Suprapubic skin (tissue), 4 donors: ENCODE measurements at places on chromosomes 4 and X.

DNA sequence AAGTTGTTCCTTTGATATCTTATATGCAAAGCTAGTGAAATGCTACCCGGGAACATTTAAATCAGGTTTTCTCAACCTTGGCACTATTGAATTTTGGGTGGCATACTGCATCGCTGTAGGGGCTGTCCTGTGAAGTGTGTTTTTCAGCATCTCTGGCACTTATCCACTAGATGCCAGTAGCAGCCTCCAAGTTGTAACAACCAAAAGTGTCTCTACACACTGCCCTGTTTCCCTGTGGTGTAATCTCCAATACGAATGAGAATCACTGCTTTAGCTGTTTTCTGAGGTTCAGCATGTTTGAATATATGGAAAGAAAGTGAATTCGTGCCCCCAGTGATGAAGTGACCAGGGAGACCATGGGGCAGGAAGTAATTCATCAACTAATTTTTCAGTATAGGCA, 551.6 kb upstream of the PRKX start:
- DNase-seq, result no peak

- no peak for DNase-seq
Observed at GRCh38 chrX:118862091-118862490, 38.5 kb downstream of the ZCCHC12 start.

GRCh38 chr4:11010624-11011023, 326.1 kb upstream of the CLNK start:
- DNase-seq, result no peak

DNA sequence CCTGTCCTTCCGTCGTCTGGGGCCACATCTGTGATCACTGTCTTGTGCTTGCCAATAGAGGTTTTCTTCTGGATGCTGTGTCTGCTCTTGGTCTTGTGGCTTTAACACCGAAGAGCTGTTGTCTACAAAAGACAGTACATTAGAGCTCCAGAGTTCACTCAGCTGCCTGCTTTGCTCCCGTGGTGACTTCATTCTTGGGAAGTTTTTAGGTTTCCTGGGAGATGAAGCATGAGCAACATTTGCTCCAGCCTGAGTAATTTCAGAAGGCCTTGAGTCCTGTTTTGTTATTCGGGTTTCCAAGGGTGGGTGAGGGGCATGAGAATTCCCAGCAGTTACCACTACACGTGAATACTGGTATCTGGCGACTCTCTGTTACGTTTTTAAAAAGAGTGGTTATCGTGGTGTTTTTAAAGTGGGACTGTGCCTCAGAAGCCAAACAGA, 189.2 kb downstream of the SHROOM3 start:
- no peak for DNase-seq

- no peak for DNase-seq
Observed at GRCh38 chrX:27815209-27815608, 7.4 kb downstream of the MAGEB10 start.

- no peak for DNase-seq
Observed at GRCh38 chrX:7164174-7164573, 16.2 kb upstream of the PUDP start.

DNA sequence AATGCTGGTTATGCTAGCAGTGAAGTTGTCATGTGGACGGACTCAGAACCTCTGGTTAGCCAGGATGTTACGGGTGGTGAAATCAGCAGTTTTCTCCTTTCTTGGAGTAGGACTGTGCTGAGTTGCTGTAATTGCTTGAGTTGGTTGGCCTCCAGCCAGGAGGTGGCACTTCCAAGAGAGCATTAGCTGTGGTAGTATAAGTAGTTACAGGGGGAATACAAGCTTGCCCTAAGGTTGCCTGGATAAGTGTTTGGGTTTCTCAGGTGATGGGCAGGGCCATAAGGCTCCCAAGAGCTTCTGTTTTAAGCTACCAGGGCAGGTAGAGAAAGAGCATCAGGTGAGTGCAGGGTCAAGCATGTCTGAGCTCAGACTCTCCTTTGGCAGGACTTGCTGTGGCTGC, 103.0 kb downstream of the ZNF518B start:
- DNase-seq, result no peak

DNA sequence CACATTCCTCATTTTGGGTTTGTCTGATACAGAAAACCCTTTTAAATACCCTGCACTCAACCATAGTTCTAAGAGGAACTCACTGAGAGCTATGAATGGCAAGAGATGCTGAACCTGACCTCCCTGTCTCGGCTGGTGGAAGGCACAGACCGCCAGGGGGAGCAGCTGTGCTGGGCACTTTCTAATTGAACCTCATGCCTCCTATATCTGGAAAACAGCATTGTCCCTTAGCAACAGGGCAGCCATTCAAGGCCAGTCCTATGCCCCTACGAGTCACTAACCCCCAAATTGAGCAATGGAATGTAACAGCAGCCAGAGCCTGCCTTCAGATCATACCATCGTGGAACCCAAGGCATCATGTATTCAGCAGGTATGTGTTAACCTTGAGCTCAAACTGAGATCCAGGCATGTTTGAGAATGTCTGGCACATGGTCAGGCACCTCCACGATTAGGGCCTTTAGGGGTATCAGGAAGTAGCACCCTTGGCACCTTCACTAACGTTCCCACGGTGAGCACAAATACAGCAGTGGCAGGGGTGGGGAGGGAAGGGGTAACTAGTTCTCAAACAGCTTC, 5.1 kb downstream of the USP27X start:
- no peak for DNase-seq

- no peak for DNase-seq
Observed at GRCh38 chr4:75699299-75699698, 25.1 kb upstream of the USO1 start.
